ENCODE measurements at places on chromosomes 16 and 17.

- no peak for DNase-seq
Observed at GRCh38 chr17:80637048-80637781, 92.6 kb downstream of the RPTOR start.

DNA sequence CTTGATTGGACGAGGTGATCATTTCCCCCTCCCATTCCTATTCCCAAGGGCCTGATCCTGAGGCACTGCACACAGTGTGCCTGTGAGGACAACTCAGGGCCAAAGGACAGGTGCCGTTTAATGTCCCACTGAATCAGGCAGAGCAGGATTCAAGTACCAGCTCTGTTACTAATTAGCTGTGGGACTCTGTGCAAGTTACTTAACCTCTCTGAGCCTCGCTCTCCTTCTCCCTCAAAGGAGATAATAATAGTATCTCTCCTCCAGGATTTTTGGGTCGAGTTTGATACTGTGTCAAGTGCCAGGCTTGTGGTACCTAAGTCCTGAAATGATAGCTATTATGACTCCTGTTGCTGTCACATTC, 86.8 kb upstream of the NKD1 start:
- no peak for DNase-seq

- DNase-seq = no peak
Observed at GRCh38 chr17:45020354-45021138, 30.9 kb downstream of the DCAKD start.

GRCh38 chr17:67164302-67164701, 80.7 kb downstream of the HELZ start:
- DNase-seq = no peak

GRCh38 chr17:13120864-13121263, 103.0 kb upstream of the ELAC2 start:
- DNase-seq = no peak

- DNase-seq = no peak
Observed at GRCh38 chr17:73806768-73807167, 162.5 kb upstream of the SDK2 start.

DNA sequence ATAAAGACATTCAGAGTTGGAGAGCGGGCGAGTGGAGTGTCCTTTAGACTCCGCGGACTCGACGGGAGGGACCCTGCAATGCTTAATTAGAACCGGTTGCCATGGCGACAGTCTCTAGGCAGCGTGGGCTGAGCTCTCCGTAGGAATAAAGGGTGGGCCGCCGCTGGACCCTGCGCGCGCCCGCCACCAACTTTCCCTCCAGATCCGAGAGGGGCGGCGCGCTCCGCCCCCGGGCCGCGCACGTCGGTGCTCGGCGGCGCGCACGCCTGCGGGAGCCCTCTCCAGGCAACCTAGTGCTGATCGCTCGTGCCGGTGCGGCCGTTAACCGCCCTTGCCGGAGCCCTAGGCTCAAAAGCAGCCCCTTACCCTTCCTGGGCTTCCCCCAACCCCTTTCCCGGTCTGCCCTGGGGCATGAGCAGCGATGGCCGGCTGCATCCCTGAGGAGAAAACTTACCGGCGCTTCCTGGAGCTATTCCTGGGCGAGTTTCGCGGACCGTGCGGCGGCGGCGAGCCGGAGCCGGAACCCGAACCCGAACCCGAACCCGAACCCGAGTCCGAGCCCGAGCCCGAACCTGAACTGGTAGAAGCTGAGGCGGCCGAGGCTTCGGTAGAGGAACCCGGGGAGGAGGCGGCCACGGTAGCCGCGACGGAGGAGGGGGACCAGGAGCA, at the start of gene PPM1E:
TSS of gene PPM1E (plus strand) at position 278 of the 669 bp plus-strand sequence.
- DNase-seq = peak; percentile 63

GRCh38 chr17:34542700-34543336, 36.6 kb upstream of the TMEM132E start:
- DNase-seq = peak; percentile 14

Data from RWPE1 (cell line).